AG04450 (cell line): ENCODE measurements at places on chromosomes 2 and 18.

- no peak for DNase-seq
Measured at GRCh38 chr2:100820273-100820522, 259 bp downstream of the NPAS2 start.

GRCh38 chr2:101947374-101947773 is 44.4 kb upstream of the IL1R2 start:
- DNase-seq, result no peak

DNA sequence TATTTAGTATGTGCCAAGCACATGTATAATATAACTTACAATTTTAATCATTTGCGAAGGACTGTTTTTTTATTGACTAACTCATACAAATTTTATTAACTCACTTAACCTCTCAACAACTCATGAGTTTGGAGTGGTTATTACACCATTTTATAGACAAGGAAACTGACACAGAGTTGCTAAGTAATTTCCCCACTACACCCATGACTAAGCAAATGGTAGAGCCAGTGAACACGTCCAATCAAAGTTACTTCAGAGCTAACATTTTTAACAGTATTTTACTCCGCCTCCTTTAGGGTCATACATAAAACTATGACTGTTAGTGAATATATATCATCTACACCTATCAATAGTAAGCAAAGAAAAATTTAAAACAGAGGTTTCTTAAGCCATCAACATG is 556.7 kb upstream of the FSIP2 start:
- DNase-seq, result no peak

GRCh38 chr18:48569915-48570264 is 31.1 kb downstream of the CTIF start:
- DNase-seq, result no peak

DNA sequence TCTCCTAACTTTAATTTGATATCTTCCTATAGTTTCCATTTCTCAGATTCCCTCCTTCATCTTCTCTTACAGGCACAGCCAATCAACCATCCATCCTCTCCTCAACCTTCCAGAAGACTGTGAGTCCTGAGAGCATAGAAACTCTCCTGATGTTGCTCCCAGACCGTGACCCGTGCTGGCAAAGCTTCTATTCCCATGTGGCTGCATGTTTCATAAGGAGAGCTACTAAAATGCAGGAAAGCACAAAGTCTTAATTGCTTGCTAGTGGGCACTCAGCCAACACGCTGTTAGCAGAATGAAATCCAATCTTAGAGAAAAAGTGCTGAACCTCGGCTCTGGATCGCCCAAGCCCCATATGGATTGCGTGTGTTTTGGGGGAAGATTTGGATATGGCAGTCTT is 1244.7 kb upstream of the ZEB2 start:
- no peak for DNase-seq

DNA sequence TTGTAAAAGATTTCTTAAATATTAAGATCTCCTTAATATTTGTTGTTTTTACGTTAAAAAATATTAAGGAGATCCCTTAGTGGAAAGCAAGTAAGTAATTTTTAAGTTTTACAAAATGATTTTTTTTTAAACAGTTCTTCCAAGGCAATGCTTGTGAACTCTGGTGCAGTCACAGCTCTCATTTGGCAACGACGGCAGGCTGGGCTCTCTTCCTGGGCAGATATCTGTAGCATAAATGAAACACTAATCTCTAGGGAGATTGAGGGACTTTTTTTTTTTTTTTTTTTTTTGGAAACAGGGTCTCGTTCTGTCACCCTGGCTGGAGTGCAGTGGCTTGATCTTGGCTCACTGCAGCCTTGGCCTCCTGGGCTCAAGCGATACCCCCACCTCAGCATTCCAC is 38.5 kb downstream of the GORASP2 start:
- DNase-seq, result no peak

DNA sequence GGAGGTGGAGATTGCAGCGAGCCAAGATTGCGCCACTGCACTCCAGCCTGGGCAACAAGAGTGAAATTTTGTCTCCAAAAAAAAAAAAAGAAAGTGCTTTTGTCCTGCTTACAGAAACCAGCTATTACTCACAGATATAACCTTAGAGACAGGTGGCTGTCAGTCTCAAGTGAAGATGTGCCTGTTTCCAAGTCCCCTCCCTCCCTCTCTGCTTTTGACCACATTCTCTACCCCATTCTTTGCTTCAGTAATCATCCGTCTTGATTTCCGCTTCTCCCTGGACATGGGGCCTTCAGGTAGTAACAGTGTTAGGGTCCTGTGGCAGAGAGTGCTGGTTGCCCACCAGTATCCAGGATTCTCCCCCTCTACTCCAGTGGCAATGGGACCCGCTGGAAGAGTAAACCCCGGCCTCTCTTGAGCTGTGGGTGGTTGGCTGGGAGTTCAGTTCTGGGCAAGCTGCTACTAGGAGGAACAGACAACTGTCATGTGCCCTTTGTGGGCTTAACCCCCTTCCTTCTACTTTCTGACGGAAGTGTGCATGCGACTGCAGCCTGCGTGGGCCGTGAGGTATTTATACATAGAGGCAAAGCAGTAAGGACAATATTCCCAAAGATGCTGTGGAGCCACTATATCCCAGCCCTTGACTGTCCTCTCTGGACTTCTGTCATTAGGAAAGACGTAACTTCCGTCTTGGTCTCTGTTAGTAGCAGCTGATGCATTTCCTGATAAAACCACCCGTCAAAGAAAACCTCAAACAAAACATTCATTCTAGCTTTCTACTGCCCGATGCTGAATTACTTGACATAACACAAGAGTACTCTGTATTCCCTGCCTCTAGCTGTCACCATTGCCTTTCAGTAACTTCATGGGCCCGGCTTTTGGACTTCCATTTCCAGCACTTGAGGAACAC is 17.8 kb downstream of the PDCL3 start:
- no peak for DNase-seq

GRCh38 chr2:198311020-198311419 is 506.6 kb downstream of the PLCL1 start:
- DNase-seq, result no peak

GRCh38 chr2:128401680-128402079 is 83.0 kb upstream of the HS6ST1 start:
- no peak for DNase-seq

DNA sequence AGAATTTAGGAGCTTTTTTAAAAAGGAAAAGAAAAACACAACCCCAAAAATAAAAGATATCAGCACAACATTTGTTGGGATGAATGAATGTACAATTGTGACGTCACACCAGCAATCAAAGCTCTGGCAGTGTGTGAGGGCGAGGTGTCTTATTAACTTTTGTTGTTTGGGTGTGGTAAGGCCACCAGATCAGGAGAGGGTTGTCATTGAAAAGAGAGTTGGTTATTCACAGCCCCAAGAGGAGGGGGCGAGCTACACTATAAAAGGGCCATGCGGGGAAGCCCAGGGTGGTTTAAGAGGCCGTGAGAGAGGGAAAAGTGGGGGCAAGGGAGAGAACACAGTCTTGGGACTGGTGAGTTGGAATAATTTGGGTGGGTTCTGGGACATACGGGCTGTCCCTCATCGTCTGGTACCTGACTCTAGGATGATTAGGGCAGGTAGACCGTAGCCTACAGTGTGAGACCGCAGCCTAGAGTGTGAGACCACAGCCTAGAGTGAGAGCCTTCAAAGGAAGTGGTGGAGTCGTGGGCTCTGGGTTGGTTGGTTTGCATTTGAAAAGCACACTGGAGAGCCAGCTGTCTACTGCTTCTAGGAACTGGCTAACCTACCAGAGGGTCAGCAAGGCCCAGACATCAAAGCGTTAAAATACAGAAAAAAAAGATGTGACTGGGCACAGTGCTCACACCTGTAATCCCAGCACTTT is 128.4 kb downstream of the INO80D start:
- DNase-seq, result no peak

GRCh38 chr18:74609535-74609934 is 11.9 kb downstream of the ZNF407 start:
- DNase-seq, result peak; percentile 53

- no peak for DNase-seq
Measured at GRCh38 chr2:212494418-212495020, 44.1 kb downstream of the ERBB4 start.
